ENCODE measurements at places on chromosomes 11 and 22. TPM values are rescaled to one million over a fixed set of nuclear protein-coding genes. Genes with fewer than 3 reads are reported as not detected.
A peak's percentile ranks its signal among the peaks of the same experiment; 100 is the strongest.

DNA sequence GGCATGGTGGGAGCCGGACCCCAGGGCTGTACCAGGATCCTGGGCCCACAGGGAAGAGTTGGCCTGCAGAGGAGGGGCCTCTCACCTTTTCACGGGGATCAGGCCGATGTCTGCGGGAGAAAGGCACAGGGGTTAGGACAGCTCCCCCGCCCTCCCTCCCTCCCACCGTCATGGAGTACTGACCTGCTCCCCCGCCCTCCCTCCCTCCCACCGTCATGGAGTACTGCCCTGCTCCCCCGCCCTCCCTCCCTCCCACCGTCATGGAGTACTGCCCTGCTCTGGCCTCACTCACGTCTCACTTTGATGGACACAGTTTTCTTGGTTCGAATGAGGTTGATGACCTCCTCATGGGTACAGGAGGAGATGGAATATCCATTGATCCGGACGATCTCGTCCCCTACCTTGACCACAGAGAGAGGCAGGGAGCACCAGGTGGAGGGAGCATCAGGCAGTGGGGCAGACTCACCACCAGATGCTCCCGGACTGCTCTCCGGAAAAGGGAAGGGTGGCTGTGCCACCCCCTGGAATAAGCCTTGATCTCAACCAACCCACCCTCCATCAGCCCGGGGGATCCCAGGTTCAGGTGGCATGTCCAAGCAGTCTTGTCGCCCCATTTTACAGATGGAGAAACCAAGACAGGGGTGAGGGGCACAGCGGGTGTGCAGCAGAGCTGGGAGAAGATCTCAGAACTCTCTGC is 17.1 kb downstream of the USH1C start:
- DNase-seq, result no peak

- no peak for DNase-seq
Measured at GRCh38 chr11:119367661-119368120, 13.8 kb downstream of the USP2 start.

DNA sequence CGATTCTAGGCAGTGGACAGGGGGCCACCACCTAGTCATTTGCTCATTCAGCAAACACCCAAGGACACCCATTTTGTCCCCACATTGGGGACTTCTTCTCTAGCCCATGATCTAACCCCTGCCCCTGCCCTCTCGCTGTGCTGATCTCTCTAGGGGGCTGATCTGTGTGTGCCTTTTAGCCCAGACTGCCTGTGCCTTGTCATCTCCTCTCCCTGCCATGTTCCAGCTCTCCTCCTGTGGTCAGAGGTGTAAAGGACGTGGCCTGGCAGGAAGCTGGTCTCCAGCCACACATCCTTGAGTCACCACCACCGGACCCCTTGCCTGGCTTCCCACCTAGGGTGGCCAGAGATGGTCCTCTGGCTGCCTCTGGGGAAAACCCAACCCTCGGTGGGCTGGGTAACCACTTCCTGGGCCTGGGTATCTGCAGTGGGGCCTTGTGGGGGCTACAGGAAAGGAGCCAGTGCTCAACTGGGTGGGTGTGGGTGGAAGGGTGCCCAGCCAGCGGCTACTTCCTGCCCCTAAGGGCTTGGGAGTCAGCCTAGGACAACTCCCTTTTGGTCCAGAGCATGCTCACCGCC is 1.3 kb downstream of the CTSW start:
- DNase-seq, result no peak

DNA sequence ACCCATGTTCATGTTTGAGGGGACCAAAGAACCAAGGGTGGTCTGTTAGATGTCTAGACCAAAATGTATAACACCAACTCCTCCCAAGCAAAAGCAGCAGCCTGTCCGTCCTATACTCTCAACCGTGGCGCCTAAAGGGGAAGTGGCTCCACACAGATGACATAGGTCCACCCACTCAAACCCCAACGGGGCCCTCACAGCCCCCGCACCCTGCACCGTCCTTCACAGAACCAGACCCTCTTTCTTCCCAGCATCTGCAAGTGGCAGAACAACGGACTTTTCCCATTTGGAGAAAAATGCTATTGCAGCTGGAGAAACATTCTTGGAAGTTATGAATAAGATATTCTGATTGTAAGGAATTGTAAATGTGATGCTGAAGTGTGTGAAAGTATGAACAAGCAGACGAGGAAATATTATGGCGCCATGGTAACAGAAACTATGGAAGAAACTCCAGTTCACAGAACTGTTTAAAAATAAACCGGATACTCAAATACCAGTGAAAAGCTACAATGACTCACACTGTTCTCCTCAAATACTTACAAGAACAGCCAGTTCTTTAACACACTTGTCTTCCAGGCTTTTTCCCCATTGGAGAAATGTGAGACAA is 76.5 kb upstream of the ARFGAP3 start:
- peak; percentile 71 for DNase-seq

DNA sequence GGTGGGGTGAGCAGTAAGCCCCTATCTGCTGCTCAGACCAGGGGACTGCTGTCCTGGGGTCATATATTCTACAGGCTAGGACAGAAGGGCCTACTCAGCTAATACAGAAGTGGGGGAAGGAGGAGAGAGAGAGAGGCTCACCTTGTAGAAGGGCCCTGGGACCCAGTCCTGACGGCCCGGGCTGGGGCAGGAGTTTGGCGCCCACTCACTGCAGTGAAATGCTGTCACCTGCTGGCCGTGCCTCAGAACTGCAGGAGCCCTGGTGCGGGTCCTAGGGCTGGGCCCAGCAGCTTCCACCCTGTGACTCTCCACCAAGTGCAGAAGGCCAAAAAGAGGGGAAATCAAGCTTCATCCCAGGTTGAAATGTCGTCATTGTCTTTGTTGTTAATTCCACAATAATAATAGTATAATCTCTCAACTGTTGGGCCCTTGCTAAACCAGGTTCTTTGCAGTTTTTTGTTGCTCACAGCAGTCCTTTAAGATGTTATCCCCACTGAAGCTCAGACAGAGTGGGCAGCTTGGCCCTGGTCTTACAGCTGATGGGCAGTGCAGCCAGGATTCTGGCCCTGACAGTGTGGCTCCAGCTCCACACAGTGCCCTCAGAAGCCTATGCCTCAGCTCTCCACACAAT is 29.6 kb downstream of the TRIM29 start:
- peak; percentile 63 for DNase-seq

GRCh38 chr22:20267441-20268278 is 458 bp downstream of the RTN4R start:
- DNase-seq, result no peak

GRCh38 chr11:14454861-14455632 is 44.6 kb downstream of the COPB1 start:
- peak; percentile 5 for DNase-seq

DNA sequence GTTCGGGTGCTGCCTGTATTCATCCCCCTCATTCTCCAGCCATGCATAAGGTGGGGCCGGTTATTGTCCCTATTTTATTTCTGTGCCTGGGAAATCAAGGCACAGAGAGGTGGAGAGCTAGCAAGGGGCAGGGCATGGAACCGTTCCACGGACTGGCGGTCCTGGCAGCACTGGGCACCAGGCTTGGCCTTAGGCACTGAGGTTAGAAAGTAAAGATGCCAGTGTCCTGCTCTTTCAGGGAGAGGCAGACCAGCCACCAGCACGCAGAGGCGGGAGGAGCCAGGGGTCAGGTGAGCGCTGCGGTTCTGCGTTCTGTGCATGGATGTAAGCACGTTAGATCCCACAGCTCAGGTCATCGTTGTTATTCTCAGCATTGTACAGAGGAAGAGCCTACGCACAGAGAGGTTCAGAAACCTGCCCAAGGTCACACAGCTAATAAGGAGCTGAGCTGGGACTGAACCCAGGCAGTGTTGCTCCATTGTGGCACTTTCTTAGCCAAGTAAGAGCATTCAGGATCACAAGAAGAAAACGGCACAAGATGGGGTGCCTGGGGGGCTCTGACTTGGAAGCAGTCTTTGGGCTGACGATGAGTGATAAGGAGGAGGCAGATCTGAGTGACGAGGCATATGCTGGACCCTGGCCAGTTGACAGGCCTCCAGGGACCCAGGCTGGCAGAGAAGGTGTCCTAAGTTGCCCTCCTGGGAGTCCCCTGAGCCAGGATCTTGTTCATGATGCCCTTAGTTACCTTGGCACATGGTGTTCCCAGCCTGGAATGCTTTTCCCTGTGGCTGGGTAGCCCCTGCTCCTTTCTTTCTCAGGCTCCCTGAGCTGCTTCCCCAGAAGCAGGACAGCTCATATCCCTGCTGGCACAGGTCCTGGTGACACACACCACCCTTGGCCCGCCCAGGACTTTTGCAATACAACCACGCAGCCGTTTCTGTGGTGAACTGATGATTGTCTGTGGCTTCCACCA is 41.1 kb downstream of the OSBPL5 start:
- peak; percentile 92 for DNase-seq

DNA sequence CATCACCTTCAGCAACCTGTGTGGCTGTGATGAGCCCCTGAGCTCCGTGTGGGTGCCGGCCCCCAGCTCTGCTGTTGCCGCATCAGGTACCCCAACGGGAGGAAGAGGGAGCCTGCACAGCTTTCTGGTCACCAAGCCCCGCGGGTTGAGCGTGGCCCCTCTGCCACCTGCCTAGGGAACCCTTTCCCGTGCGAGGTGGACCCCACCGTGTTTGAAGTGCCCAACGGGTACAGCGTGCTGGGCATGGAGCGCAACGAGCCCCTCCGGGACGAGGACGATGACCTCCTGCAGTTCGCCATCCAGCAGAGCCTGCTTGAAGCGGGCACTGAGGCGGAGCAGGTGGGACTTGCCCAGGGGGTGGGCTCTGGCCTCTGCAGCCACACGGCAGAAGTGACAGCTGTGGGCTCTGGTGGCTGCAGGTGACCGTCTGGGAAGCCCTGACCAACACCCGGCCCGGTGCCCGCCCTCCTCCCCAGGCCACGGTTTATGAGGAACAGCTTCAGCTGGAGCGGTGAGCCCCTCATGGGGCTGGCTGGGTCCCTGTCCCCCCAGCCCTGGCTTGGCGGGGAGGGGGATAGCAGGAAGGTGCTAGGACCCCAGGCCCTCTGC is 1.9 kb upstream of the SSH3 start:
- DNase-seq, result no peak

DNA sequence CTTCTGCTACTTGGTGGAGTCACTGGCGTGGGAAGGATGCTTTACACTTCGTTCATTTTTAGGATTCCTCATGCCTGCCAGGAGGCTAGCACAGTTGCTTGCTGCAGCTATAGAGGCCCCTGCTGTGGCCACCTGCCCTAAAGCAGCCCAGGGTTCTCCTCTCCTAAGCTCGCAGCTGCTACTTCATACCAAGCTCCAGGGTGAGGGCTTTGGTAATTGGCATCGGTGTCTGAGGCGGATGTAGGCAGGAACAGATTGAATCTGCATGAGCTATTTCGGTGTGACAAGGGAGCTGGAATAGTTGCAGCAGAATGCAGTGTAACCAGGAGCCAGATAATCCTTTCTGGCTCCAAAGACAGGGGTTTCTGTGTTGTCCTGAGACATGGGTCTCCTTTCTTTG is 133.1 kb downstream of the MICAL2 start:
- no peak for DNase-seq

DNA sequence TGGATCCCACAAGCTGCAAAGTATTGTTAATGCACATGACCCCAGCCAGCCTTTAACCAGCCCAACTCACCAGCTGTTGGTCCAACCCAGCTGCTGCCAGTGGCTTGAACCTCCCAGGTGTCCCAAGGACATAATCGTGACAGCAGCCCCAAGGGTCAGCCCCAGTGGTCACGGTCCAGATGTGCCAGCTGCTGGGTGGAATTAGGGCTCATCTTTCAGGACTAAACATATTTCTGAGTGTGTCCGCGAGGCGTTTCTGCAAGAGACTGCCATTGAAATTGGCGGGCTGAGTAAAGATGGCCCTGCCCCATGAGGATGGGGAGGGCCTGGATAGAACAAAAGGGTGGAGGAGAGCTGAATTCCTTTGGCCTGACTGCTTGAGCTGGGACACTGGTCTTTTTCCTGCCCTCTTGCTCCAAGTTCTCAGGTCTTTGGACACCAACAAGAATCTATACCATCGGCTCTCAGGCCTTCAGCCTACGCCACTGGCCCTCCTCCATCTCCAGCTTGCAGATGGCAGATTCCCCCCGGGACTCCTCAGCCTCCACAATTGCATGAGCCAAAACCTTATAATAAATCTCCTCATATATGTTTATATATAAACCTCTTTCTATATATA is 240.2 kb downstream of the MN1 start:
- no peak for DNase-seq

GRCh38 chr11:65430406-65431217 is 8.0 kb downstream of the NEAT1 start:
- DNase-seq, result no peak

FOSL1 gene
- total RNA-seq, result 54.0 TPM

DNA sequence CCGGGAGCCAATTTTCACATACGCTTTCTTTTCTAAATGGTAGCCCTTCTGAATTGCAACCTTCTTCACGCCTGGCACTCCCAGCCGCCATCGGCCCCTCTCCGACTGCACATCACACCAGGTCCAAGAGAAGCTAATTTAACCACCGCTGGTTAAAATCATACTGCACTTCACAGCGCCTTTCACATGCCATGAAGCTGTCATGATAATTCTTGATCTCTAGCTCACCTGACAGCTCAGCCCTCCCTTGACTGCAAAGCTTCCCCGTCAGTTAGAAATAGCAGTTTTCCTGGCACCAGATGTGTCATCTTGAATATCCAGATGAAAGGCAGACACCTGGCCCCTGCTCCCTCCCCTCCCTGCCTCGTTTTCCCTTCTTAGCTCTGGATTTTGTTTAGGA is 101.4 kb downstream of the ARL14EP start:
- no peak for DNase-seq

- peak; percentile 98 for DNase-seq
Measured at GRCh38 chr22:44363013-44363979, 50.5 kb upstream of the SHISAL1 start.

DNA sequence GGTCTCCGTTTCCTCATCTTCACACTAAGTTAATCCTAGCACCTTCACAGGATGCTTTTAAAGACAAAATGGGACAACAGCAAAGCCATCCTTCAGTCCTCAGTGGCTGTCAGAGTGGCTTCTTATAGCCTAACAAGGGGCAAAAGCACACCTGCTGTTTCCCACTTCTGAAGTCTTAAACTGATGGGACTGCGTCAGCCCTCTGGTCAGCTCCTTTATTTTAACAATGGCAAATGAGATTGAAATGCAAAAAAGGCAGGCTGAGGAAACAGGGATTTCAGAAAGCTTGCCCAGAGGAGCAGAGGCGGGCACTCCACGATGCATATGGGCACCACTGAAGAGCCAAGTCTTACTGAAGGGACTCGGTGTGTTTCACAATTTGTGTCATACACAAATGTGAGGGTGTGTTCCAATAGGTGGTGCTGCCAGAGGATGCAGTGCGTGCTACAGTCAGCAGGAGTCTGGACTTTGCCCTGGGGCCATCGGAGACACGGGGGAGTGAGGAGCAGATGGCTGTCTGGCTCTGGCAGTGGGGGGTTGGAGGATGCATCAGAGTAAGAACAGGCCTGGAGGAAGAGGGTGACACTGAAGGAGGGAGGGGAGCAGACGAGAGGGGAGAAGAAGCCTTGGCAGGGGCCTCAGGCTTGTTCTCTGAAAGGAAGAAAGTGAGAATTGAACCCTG is 47.3 kb downstream of the TENM4 start:
- DNase-seq, result peak; percentile 65

All from Daoy (cell line).